ENCODE measurements at places on chromosomes 1 and 21.

- DNase-seq, result no peak
Measured at GRCh38 chr1:147878022-147878421, 24.6 kb upstream of the GJA8 start.

- no peak for DNase-seq
Measured at GRCh38 chr1:161953256-161953920, 70.3 kb downstream of the OLFML2B start.

- no peak for DNase-seq
Measured at GRCh38 chr1:65066766-65067490, 81.1 kb upstream of the AK4 start.

GRCh38 chr21:44281801-44282200 is 3.9 kb upstream of the AIRE start:
- no peak for DNase-seq

DNA sequence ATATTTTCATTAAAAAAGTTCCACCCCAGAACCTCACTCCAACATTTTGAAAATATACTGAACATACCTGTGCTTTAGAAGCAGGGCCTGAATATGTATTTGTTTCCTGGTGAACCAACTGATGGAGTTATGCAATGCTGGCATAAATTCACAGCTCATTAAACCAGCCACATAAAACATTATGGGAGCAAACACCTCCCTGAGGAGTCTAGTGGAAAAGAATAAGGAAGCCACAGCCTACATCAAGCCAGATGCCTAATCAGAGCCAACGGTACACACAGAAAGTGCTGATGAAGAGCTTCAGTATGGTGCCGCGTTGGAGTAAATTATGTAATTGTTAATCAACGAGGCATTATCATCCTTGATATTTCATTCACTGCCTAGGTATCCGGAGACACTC is 199.5 kb downstream of the AJAP1 start:
- DNase-seq, result no peak

- DNase-seq, result peak; percentile 53
Measured at GRCh38 chr1:6245086-6245868, 1.3 kb downstream of the HES3 start.

GRCh38 chr1:86696522-86696921 is 7.9 kb upstream of the SH3GLB1 start:
- DNase-seq, result peak; percentile 0

GRCh38 chr1:29711582-29712283 is 475.4 kb downstream of the PTPRU start:
- DNase-seq, result peak; percentile 66

GRCh38 chr1:16348414-16349182 is 3.7 kb downstream of the FBXO42 start:
- DNase-seq, result peak; percentile 62

GRCh38 chr1:17502326-17502778 is 37.1 kb upstream of the ARHGEF10L start:
- DNase-seq, result peak; percentile 48

- DNase-seq, result no peak
Measured at GRCh38 chr1:23645338-23645737, 46.3 kb upstream of the RPL11 start.

Data from kidney glomerular epithelial cell (primary cell).